ENCODE measurements at places on chromosomes 1 and 21.

DNA sequence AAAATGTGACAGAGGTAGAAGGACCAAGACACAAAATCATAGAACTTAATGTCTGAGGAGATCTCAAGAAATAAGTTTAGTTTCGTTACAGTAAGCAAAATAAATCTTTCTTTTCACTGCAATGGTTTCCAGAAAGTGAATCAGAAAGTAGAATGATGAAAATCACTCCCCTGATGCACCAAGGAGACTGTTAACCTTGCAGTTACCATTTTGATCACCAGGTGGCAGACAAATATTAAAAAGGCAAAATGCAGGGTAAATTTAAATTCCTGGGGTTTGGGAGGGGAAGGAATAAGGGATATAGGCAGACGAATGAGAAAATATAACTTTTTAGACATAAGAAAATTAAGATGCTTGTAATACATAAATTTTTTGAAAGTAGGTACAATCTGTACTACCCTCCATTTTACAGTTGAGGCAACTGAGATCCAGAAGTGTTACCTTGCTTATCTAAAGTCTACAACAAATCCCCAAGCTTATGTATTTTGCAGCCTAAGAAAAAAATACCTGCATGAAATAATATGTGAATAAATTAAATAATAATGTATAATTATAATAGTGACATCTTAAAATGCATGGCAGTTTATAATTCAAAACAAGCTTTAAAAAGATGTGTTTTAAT lies 253.2 kb downstream of the CRB1 start:
- no peak for DNase-seq

DNA sequence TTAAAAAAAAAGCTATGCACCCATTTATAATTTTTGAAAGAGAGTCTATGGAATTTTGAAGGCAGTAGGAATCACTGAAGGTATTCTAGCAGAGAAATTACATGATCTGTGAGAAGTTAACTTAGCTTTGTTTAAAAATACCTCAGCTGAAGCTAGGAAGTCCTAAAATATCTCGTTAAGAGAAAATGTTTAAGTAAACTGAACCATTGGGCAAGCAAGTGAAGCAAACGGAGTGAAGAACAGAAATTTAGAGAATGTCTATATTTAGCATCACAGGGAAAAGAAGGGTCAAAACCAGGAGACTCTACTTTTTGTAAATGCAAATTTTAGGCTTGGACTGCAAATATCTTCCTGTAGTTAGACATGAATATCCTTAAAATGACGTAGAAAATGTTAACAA lies 230.8 kb downstream of the HMCN1 start:
- DNase-seq = no peak

DNA sequence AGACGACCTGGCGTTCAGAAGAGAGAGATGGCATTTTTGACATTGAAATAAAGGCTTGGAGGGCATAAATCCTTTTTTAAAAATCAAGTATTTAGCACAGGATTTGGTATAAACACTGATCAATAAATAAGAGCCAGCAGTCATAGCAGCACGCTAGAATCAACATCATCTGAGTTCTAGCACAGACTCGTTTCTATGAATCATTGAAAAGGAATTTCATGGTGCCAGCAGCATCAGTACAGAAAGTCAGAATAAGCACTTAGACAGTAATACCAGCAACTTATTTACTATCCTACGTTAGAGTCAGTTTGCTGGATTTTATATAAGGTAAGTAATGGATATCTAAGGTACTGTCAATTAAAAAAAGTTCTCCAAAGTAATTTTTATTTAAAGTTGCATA lies 119.3 kb downstream of the HLCS start:
- DNase-seq = no peak

GRCh38 chr1:101008229-101008834 lies 17.3 kb downstream of the DPH5 start:
- no peak for DNase-seq

- DNase-seq = no peak
These were observed 570 bp downstream of the KCND3 start for GRCh38 chr1:111988743-111989453.

DNA sequence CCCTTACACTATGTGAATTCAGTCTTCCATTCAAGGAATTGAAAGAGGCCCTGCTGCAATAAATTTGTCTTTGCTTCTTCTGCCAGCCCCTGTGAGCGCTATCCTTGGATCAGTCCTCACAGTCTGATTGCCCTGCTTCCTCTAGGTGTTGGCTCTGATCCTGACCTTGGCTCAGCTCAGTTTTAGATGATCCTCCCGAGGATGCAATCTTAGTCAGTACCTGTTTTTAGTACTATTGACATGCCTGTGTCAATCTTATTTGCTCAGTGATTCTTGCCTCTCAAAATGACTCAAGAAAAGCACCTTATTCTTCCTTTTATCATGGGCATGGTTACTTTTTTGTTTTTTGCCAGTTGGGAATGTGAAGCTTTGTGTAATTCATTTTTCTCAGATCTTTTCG lies 101.4 kb upstream of the KCNK1 start:
- DNase-seq = no peak

GRCh38 chr1:173052681-173053196 lies 2.0 kb upstream of the TNFSF18 start:
- DNase-seq = no peak

GRCh38 chr1:188941986-188942385 lies 1535.7 kb downstream of the BRINP3 start:
- no peak for DNase-seq

Data from cortex of kidney (tissue), 1 donor.